Erythroblast (primary cell): ENCODE measurements at places on chromosomes 5 and 9.

DNA sequence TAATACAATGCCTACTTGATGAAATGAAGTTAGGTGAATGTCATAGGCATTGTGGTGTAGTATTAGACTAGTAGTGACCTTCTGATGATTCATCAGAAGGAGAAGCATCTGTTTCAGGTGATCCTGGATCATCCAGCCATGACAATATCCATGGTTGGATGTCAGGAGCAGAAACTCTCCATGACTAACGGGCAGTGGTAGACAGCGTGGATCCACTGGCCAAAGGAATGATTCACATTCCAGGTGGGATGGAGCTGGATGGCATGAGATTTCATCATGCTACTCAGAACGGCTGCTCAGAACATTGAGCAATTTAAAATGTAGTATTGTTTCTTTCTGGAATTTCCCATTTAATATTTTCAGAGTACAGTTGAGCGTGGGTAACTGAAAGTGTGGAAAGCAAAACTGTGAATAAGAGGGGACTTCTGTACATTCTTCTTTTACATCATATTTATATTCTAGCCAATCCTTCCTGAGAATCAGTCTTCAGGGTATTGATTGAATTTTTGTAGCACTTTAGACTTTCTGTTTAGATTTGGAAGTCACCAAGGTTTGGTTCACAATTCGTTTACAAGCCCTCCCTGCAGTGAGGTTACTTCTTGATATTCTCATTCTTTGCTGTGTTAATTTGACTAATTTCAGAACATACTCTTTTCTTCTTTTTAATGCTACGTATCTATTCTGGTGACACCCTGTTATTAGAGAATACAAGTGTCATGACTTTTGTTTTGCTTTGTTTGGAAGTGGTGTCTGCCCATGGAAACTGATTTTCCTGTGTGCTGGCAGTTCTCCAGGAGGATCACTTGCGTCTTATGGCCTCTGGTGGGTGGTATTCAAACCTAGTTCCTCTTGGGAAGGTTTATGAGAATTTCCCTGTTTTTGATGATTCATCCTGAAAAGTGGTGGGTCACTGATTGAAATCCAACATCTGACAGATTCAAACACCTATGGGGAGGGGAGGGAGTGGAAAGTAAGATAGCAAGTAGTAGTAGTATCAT lies 12.2 kb upstream of the CLINT1 start:
- no peak for DNase-seq

DNA sequence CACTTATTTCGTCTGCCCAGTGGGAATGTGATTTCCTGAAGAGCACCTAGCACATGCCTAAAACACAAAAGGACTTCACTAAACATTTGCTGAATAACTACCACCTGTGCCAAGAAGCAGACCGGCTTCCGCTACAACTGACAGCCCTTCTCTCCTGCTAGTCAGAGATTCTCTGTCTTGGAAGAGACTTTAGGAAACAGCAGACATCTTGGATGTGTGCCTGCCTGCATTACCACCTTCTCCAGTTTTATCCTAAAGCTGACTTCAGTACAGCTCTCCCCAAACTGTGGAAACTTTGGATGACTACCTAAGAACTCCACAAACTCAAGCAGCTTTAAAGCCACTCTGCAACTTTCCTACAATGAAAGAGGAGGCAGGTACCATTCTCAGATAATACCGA lies 116.5 kb upstream of the MAN2A1 start:
- no peak for DNase-seq

- peak; percentile 52 for DNase-seq
These were observed 23.3 kb downstream of the MCTP1 start for GRCh38 chr5:95261437-95262175.

DNA sequence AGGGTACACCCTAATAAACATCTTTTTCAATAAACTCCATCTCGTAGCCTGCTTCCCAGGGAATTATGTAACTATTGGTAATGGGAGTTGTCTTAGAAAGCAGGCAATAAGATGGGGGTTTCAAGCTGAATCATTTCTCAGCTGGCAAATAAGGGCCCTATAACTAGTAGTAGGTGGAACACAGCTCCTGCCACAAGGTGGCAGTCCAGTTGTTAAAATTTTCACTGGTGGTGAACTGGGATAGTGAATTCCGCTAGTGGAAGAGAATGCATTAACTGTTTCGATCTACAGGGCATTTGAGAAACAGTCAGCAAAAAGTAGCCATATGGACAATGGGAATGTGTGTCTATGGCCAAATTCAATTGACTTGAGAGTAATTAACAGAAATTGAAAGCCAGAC lies 27.7 kb downstream of the PCDHB15 start:
- no peak for DNase-seq

DNA sequence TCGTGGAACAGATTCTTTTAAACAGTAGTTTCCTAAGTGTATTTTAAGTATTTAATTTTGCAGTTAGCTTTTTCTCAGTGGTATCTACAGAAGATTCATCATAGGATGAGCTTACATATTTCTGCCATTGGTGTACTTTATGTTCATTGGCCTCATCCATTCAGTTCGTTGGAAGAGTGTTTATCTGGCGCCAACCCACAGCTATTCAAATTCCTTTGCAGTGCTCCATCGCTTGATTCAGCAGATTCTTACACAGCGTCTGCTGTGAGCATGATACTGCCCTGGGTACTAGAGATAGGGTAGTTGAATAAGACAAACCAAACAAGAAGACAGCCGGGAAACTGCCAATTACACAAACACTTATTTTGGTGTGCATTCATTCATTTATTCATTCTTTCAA lies 55.1 kb downstream of the NUP214 start:
- peak; percentile 94 for DNase-seq

- no peak for DNase-seq
These were observed 417.7 kb upstream of the KLF4 start for GRCh38 chr9:107907255-107907654.

GRCh38 chr9:68750786-68751185 lies 45.7 kb downstream of the PIP5K1B start:
- no peak for DNase-seq

DNA sequence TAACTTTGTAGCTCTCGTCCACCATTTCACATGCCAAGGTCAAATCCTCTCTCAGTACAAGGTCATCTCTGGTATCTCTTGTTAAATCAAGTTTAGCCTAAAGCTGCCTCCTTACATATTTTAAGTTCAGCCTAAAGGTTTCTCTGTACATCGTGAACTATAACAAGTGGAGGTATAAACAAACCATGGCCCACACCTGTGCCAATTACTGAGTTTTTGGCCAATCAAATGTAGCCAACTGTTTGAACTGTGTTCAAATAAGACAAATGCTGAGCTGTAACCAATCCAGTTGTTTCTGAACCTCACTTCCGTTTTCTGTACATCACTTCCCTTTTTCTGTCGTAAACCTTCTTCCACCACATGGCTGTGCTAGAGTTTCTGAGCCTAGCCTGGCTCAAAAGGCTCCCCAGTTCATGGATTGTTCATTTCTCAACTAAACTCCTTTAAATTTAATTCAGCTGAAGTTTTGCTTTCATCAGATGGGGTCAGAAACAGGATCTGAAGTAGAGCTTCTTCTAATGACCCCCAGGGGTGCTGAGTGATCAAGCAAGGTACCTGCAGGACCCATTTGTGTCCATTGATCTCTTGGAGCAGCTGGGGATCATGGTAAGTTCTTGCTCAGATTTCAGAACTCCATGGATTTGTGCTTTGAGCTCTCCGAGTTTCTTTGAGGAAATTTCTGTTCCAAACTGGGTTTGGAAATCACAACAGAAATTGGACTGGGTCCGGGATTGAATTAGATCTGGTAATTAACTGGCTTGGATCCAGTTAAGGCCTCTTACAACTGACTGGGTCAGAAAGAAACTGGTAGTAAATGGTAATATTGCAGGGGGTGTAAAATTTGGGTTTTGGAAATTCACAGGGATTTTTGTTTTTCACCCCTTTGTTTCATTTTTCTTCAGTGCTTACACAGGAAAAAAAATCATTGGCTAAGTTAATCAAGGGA lies 11.0 kb upstream of the NANS start:
- DNase-seq: peak; percentile 87
